ENCODE measurements at places on chromosomes 13 and 19.
A peak's percentile ranks its signal among the peaks of the same experiment; 100 is the strongest.

- DNase-seq, result no peak
Measured at GRCh38 chr13:98945863-98946605, 31.8 kb downstream of the DOCK9 start.

GRCh38 chr13:96052656-96053002 is 572 bp downstream of the UGGT2 start:
- peak; percentile 61 for DNase-seq

GRCh38 chr19:2180881-2181632 is 17.3 kb downstream of the DOT1L start:
- DNase-seq, result no peak

DNA sequence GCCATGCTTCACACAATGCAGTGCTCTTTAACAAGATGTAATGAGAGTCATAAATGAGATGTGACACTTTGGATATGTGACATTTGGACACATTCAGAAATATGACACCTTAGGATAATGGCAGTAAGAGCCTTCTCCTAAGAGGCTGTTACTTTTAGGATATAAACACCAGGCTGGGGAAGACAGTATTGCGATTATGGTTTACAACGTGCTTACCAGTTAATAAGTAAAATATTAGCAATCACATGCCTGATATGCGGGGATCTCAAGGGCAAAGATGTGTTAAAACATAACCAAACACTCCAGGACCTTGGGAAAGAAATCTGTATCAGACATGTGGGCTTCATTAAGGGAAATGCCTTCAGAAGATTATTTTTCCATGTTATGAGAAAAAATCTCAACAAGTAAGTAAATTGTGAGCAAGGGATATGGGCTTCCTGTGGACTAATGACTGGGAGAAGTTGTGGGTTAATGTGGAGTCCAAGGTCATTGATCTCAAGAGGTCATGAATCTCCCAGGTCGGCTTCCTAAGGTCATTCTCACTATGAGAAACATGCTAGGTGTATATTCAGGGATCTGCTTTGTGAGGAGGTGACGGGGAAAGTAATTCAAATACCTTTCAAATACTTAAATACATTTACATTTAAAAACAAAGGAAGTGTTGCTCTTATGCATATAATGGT is 105.3 kb downstream of the STARD13 start:
- DNase-seq, result no peak

Measured in DMS53 (cell line).